ENCODE measurements at places on chromosomes 6 and 20.

- H3K4me1 ChIP-seq, result no peaks in the 10 kb centered on the region
- no peak overlapping the region for H3K4me3 ChIP-seq
- H3K27ac ChIP-seq, result no peak overlapping the region
Observed at GRCh38 chr6:45398075-45398813, 20.5 kb upstream of the SUPT3H start.

DNA sequence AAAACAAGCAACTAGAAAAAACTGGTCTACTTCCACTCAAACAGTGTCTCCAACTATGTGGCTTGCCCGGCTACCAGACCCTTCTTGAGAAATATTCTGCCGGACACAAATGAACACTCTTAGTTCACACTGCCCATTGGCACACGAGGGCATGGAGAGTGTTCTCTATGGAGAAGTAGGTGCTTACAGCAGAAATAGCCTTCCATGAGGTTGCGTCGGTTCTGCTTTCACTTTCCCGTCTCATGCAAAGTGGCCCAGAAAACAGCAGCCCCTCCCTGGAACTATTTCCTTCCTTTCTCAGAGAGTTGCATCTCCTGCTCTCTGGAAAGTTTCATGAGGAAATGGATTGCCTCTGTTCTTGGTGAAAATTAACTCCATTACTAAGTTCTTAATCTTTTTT is 9.5 kb upstream of the HLA-DOA start:
- no peak overlapping the region for H3K4me3 ChIP-seq
- H3K27ac ChIP-seq, result peak overlapping the region; percentile 57
- H3K36me3 ChIP-seq, result no peaks in the 10 kb centered on the region
- no peaks in the 10 kb centered on the region for H3K27me3 ChIP-seq
- H3K4me1 ChIP-seq, result no peaks in the 10 kb centered on the region

DNA sequence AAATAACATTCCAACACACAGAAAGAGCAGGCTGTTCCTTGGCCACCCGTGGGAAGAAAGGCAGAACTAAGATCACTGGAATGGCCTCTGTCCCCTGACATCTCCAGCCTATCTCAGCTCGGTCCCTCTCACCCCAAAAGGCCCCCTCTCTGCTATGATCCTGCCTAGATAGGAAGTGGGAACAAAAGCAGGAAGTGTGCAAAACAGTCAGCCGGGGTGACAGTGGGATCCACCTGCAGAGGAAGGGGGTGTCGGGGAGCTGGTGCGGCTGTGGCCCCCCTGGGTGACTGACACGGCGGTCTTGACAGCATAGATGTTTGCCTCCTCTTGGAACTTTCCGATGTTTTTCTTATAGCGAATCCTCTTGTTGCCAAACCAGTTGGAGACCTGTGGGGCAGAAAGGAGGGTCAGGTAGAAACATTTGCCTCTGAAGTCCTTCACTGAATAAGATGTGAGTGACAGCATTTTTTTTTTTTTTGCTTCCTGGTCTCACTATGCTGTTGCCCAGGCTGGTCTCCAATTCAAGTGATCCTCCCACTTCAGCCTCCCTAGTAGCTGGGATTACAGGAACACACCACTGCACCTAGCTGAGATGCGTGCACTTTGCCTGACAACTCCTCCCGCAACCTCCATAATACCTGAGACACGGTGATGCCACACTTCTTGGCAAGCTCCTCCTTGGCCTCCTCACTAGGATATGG is 2.8 kb downstream of the PBX2 start:
- H3K27ac ChIP-seq, result no peak overlapping the region
- H3K4me3 ChIP-seq, result no peak overlapping the region
- no peak for DNase-seq
- H3K27me3 ChIP-seq, result no peaks in the 10 kb centered on the region
- H3K4me1 ChIP-seq, result no peaks in the 10 kb centered on the region

- H3K27me3 ChIP-seq, result no peaks in the 10 kb centered on the region
- no peaks in the 10 kb centered on the region for H3K4me1 ChIP-seq
- no peak overlapping the region for H3K27ac ChIP-seq
Observed at GRCh38 chr20:1505361-1505760, 14.1 kb upstream of the SIRPB2 start.

DNA sequence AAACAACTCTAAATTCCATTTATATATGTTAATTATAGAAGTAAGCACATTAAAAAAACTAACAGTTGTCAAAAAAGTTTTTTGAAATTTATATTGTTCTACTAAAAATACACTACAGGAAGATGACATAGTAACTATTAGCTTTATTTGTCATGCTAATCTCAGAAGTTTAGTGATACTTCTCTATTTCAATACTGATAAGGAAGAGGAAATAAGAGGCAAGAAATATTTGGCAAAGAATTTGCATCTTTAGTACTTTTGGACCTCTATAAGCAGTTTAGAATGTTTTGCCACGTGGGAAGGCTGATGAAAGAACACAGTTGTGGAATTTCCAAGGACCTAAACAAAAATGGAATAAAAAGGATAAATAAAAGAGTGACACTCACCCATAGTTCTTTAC is 12.6 kb downstream of the IFNGR1 start:
- H3K27me3 ChIP-seq, result no peaks in the 10 kb centered on the region
- no peak overlapping the region for H3K27ac ChIP-seq
- peaks cover 48% of the 10 kb centered on the region for H3K36me3 ChIP-seq
- no peak overlapping the region for H3K4me3 ChIP-seq
- DNase-seq, result no peak
- peaks cover 29% of the 10 kb centered on the region for H3K4me1 ChIP-seq

DNA sequence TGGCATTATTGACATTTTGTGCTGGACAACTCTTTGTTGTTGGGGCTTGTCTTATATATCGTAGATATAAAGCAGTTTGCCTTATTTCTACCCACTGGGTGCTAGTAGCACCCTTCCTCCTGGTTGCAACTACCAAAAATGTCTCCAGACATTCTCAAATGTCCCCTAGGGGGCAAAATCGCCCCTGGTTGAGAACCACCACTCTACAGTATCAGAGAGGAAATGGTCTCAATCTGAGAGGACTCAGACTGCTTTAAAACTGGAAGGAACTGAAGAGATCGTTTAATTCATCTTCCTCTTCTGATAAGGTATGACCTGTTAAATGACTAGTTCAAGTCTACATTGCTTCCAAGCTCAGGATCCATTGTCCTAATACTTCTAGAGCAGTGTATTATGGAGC is 14.9 kb downstream of the SH3BGRL2 start:
- no peaks in the 10 kb centered on the region for H3K27me3 ChIP-seq
- H3K4me3 ChIP-seq, result no peak overlapping the region
- DNase-seq, result no peak
- peaks cover 10% of the 10 kb centered on the region for H3K4me1 ChIP-seq
- no peak overlapping the region for H3K27ac ChIP-seq

DNA sequence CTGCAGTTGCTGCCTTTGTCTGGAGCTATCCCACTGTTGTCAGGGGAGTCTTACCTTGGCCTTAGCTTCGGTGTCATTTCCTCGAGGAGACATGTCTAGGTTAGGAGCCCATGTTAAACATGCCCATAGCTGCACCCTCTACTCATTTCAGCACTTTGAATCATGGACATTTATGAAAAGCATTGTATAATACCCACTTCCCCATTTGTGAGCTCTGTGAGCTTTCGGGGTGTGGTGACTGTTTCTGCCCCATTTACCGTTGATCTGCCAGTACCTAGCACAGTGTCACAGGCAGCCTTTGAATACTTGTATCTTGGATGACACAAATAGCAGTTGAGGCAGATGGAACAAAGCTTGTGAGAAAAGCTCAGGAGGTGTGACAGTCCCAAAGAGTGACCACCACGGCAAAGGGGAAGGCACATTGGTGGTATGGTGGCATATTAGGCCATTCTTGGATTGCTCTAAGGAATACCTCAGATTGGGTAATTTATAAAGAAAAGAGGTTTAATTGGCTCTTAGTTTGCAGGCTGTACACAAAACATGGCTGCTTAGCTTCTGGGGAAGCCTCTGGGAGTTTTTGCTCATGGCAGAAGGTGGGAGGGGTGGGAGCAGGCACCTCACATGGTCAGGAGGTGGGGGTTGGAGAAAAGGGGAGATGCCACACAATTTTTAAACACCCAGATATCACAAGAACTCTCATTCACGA is 42.0 kb downstream of the JARID2 start:
- no peak overlapping the region for H3K27ac ChIP-seq
- no peaks in the 10 kb centered on the region for H3K4me1 ChIP-seq
- H3K27me3 ChIP-seq, result no peaks in the 10 kb centered on the region

GRCh38 chr20:46200582-46201570 is 82.8 kb downstream of the CD40 start:
- peaks cover 8% of the 10 kb centered on the region for H3K27me3 ChIP-seq
- DNase-seq, result no peak
- H3K27ac ChIP-seq, result no peak overlapping the region
- H3K4me1 ChIP-seq, result no peaks in the 10 kb centered on the region

- no peaks in the 10 kb centered on the region for H3K4me1 ChIP-seq
- DNase-seq, result no peak
- H3K27ac ChIP-seq, result no peak overlapping the region
- no peak overlapping the region for H3K4me3 ChIP-seq
Observed at GRCh38 chr20:60453388-60454246, 495.4 kb downstream of the CDH26 start.

DNA sequence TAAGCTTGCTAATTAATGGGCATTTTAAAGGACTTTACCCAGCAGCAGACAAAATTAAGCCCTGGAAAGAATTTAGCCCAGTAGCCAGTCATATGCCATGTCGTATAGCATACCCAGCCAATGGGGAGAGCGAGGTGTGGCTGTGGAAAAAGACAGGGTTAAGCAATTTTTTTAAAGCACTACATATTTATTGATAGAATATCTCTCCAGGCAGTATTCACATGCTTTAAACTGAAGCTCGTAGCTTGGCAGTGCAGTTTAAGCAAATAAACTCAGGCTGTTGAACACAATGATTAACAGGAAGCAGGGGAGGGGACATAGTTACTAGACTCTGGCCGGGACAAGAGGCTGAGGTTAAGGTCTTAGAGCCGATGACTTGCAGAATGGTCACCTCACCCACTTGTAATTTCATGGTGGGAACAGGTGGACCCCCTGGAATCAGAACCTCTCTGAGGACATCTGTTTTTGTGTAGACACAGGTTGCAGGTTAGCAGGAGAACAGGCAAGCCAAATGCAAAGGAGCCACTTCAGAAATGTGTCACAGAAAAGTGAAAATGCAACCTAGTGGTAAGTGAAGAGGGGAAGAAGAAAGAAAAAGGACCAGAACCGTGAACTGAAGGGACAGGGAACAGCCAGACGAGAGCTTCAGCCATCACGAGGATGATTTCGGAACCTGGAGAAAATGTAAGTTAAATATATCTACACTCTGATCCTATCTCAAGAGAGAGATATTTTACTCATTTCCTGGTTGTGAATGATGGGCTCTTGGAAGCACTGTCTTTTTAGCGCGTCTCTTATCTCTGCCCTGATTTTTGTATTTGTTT is 7.2 kb downstream of the GCNT2 start:
- H3K27ac ChIP-seq, result peak overlapping the region; percentile 78
- no peaks in the 10 kb centered on the region for H3K36me3 ChIP-seq
- peak overlapping the region; percentile 54 for H3K4me3 ChIP-seq
- H3K27me3 ChIP-seq, result no peaks in the 10 kb centered on the region

DNA sequence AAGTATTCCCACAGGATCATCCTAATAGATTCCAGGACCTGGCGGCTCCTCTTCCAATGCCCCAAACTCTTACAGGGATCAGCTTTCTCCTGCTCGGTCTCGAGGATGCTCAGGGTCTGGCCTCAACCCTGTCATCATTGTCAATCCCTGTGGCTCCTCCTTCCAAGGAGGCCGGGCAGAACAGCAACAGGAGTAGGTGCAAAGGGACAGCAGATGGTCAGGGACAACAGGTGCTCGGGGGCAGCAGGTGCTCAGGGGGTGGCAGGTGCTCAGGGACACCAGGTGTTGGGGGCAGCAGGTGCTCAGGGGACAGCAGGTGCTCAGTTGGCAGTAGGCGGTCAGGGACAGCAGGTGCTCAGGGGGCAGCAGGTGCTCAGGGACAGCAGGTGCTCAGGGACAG is 84.8 kb downstream of the TTLL2 start:
- H3K27me3 ChIP-seq, result no peaks in the 10 kb centered on the region
- no peak overlapping the region for H3K4me3 ChIP-seq
- no peaks in the 10 kb centered on the region for H3K36me3 ChIP-seq

DNA sequence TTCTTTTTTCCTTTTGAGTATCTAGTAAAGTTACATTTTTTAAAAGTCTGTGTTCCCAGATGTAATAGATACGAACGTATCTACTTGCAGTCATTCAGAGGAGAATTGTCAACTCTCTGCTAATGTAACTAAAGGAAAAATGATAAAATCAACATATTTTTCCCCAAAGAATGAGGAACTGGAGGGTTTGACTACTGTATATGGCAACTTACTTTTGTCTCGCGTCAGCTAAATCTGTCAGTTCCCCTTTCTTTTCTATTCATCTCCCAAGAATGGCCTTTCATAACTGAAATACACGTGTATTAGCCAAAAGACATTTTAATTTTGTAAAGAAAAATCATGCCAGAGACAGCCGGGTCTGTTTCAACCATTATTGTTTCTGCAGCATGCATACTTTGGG is 5.4 kb downstream of the EYA2 start:
- no peaks in the 10 kb centered on the region for H3K36me3 ChIP-seq
- no peak for DNase-seq

GRCh38 chr20:20489648-20490341 is 121.9 kb downstream of the INSM1 start:
- DNase-seq, result no peak
- peaks cover 13% of the 10 kb centered on the region for H3K36me3 ChIP-seq
- no peak overlapping the region for H3K27ac ChIP-seq
- no peaks in the 10 kb centered on the region for H3K4me1 ChIP-seq
- no peak overlapping the region for H3K4me3 ChIP-seq

GRCh38 chr6:35489995-35490791 is 6.7 kb downstream of the TEAD3 start:
- H3K4me3 ChIP-seq, result no peak overlapping the region
- peaks cover 6% of the 10 kb centered on the region for H3K4me1 ChIP-seq
- no peak for DNase-seq
- H3K27ac ChIP-seq, result no peak overlapping the region
- H3K36me3 ChIP-seq, result no peaks in the 10 kb centered on the region

GRCh38 chr20:15081261-15081660 is 743.8 kb upstream of the FLRT3 start:
- H3K36me3 ChIP-seq, result no peaks in the 10 kb centered on the region
- no peaks in the 10 kb centered on the region for H3K4me1 ChIP-seq
- H3K27ac ChIP-seq, result no peak overlapping the region
- DNase-seq, result no peak
- H3K4me3 ChIP-seq, result no peak overlapping the region
- H3K27me3 ChIP-seq, result no peaks in the 10 kb centered on the region

DNA sequence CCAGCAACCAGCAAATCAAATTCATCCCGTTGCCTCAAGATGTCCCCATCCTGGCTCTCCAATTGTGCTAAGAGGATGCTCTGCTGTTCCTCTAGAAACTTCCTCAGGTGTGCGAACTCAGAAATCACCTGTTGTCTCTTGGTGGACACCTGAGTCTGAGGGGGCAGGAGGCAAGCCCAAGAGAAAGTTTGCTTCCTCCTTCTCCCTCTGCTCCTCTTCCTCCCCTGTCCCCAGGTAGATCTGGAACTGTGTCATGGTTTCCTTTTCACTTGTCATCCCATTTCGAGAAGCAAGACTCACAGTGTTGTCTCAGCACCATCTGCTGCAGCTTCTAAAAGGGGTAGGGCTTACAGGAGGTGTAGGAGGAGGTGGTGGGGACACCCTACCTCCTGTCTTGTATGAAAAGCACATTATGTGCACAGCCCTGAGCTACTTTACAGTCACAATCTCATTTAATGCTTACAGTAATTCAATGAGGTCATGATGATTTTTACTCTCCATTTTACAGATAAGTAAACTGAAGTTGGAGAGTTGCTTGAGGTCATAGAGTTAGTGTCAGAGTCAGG is 2.5 kb downstream of the TRIM10 start:
- H3K4me3 ChIP-seq, result no peak overlapping the region
- DNase-seq, result no peak
- no peaks in the 10 kb centered on the region for H3K36me3 ChIP-seq
- H3K27me3 ChIP-seq, result no peaks in the 10 kb centered on the region
- no peak overlapping the region for H3K27ac ChIP-seq
